ENCODE measurements at places on chromosomes 7 and 10.
A peak's percentile ranks its signal among the peaks of the same experiment; 100 is the strongest.

DNA sequence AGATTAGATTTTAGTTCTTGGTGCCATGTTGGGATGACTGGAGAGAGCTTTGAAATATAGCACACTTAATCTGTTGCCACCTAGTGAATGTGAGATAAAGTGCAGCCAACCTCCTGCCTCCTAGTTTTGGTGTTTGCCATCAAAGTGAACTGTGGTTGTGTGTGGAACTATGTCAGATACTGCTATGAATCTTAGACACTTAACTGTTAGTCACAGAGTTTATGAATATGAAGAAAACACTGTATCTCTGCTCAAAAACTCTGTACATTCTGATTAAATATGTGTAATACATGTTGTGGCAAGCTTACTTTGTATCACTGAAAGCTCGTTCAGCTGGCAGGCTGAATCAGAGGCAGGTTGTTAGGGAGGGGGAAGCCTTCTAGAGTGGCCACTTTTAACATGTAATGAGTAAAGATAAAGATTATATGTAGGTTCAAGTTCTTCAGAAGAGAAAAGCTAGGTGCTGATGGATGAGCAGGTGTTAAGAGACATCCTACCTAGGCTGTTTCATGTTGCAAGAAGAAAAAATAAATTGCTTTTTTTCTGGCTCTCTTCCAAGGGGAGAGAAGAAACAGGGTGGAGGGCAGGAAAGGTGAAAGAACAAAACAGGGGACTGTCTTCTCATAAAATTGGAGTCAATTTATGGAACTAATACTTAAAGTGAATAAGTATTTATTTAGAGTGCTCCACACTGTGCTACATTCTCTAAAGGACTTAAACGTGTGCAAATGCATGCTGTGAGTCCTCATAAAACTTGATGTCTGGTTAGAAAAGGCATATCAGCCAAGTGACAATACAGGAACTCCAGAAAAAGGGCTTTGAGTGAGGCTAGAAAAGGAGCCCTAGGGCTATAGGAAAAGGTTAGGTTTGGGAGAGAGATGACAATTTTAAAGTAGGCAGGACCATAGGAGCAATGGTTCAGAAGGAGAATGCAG is 14.1 kb upstream of the LAMB1 start:
- no peak for DNase-seq

DNA sequence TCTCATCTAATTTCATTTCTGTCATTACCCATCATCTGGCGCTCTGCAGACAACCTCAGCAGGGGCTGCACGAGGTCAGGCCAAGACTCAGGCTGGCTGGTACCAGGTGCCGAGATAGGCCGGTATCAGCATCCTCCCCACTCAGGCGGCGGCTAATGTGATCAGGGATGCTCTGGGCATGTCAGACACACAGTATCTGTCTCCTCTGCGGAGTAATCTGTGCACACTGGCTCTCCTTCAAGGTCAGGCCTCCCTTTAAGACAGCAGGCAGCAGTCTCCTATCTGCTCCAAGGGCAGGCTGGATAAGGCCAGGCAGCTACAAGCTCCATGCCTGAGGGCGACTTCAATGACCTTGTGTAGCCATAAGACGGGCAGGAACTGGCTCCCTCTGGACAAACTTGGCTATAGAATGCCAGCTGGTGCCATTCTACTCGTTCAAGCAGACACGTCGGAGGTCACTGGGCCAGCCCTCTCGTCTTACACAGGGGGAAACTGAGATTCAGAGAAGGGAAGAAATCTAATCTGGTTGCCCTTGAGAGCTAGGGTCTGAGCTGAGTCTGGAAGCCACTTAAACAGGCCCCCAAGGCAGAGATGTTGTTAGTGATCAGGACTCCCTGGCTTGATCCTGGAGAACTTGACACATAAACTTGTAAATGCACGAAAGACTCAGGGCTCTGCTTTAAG is 59.3 kb downstream of the ARHGAP22 start:
- DNase-seq, result no peak

DNA sequence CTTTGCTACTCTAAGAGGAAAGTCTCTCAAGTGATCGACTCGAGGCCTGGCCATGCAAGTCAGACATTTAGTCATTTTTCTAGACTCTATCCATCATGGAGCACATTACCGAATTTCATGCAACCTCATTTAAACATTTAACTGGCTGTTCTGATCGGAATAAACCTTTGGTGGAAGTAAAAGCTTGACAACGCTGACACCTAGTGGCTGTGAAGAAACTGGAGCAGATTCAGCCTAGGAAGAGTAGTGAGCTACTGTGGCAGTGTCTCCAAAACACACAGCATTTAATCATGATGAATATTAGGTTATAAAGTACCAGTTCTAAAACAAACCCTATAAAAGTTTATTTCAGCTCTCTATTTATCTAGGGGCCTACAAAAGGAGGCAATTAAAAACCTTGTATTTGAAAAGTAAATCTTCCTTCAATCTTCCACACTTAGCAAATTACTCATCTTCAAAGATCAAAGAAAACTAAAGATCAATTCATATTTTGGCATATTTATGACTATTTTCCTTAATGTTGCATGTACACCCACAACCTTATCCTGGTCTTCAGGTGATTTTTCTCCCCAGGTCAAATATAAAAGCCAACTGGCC is 175.0 kb downstream of the CTNNA3 start:
- DNase-seq, result peak; percentile 79

DNA sequence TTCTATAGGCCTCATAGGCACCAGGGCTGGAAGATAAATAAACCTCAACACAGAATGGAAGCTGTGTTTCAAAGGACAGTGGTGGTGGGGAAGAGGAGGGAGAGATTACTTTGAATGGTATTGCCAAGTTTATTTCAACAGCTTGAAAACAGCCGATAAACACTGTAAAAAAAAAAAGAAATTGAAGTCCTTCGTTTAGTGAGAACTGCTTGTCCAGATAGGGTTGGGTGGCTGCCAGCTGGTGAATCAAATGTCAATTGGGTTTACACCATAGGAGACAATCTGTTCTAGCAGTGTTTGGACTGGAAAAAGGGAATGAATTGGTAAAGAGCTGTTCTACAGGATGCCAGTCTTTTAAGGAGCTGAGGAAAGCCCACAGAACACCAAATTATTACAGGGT is 254.8 kb downstream of the PHF14 start:
- DNase-seq, result no peak

DNA sequence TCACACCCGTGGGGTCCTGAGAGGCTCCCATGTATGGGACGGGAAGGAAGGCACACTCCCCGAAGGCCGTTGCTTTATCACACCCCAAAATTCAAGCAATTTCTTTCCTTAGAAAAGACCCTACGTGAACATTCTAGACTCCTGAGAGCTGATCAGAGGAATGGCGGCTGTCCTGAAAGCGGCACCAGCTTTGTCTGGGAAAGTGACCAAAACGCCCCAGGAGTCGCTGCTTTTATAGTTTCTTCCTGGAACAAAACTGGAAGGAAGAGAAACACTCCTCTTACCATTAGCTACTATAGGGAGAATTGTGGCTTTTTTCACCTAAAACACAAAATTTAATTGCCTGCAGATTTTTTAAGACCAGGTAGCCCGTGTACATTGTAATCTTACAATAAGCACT is 261.8 kb upstream of the RNF32 start:
- DNase-seq, result no peak

DNA sequence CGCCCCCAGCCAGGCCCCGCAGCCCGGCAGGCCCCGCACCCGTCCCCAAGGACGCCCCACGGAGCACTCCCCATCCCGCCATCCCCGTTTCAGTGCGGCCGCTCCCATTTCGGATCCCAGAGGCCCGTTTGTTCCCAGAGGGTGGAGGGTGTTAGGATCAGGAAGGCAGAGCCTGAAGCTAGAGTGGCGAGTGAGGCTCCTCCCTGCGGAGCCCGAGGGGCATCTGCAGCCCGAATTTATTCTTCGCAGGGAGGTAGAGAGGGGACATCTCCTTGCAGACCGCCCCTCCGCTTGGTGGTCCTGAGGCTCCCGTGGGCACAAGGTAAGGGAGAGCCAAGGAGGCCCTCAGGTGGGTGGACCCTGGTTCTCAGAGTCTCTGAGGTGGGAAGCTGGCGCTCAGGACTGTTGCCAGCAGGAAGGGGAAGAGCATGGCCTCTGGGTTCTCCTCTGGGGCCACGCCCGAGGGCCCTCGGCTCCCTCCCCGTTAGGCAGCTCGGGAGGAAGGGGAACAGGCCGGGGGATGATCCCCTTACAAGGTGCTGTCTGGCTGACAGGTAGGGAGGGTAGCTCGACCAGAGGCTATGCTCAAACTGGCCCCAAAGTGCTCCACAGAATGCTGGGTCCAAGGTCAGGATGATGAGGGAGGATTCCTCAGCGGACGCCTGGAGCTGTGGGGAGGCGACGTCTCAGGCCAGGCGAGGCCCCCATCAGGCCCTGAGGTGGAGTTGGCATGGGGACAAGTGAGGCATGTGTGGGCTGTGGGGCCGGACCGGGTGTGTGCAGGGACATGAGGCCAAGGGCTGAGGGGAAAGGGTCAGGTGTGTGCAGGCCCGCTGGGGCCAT is 17.4 kb downstream of the POLL start:
- no peak for DNase-seq

- no peak for DNase-seq
Observed at GRCh38 chr10:314381-314780, 179.1 kb downstream of the ZMYND11 start.

GRCh38 chr7:100019908-100020307 is 4.5 kb downstream of the ZKSCAN1 start:
- no peak for DNase-seq
